ENCODE measurements at places on chromosomes 11 and 22.

GRCh38 chr11:10322830-10323792 lies 18.2 kb downstream of the ADM start:
- peak; percentile 47 for DNase-seq

- no peak for DNase-seq
Observed at GRCh38 chr11:35681163-35681767, 18.7 kb downstream of the TRIM44 start.

DNA sequence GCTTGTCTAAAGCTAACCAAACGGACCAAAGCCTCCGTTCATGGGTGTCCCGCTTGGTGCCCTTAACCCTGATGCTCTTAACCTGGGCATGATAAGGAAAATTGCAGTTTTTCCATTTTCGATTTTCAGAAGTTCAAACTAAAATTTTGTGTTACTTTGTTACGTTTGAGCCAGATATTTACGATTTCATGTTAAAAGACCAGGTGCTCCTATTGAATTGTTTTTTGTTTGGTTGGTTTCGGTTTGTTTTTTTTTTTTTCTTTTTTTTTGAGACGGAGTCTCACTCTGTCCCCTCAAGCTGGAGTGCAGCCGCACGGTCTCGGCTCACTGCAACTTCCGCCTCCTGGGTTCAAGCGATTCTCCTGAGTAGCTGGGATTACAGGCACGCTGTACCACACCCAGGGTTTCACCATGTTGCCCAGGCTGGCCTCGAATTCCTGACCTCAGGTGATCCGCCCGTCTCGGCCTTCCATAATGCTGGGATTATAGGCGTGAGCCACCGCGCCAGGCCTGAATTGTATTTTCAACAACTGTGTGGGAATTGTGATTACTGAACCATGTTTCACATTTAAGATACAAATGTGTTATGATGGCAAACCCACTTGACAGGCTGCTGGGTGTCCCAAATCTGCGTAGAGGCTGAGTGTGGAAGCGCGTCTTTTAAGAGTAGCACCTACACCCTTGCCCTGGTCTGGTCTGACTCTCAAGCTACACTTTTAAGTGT lies 864 bp upstream of the USP28 start:
- DNase-seq, result peak; percentile 19

GRCh38 chr11:114168691-114169090 lies 109.2 kb downstream of the ZBTB16 start:
- no peak for DNase-seq

- DNase-seq, result no peak
Observed at GRCh38 chr11:59186130-59186594, 14.2 kb downstream of the DTX4 start.

- no peak for DNase-seq
Observed at GRCh38 chr11:69841170-69841858, 22.1 kb upstream of the FGF3 start.

DNA sequence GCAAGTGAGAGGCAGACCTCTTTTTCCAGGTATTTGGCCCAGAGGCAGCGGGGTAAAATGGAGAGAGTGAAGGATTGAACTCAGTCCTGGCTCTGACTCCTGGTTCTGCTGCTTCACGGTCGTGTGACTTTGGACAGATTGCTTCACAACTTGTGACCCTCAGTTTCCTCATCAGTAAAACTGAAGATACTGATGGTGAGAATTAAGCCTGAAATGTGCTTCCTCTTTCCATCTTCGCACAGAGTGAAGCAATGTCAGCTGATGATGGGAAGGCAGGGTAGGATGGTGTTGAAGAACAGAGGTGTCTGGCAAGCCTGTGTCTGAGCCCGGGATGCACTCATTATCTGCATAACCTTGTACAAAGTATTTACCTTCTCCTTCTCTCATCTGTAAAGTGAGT lies 59.0 kb downstream of the UBASH3B start:
- DNase-seq, result no peak

GRCh38 chr11:115561116-115561515 lies 56.9 kb upstream of the CADM1 start:
- no peak for DNase-seq

DNA sequence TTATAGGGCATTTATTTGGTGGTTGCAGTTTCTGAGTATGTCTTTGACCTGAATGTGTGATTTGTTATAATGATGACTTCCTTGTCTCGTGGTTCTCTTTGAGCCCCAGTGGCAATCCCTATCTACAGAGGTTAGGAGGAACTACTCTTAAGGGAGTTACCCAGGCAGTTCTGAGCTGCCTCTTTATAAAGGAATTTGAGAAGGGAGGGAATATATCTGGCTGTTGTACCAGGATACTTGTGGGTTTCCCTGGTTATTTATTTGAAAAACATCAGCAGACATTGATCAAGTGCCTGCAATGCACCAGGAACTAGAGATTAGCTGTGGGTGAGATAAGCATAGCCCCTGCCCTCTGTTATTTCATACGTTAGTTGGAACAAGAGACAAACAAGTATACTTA lies 243.5 kb upstream of the ARHGAP20 start:
- DNase-seq, result no peak

- DNase-seq, result no peak
Observed at GRCh38 chr11:69221086-69221485, 65.4 kb downstream of the SMIM38 start.

- DNase-seq, result no peak
Observed at GRCh38 chr11:35223991-35224390, 85.0 kb downstream of the CD44 start.

GRCh38 chr11:131977231-131977630 lies 606.8 kb downstream of the NTM start:
- no peak for DNase-seq

DNA sequence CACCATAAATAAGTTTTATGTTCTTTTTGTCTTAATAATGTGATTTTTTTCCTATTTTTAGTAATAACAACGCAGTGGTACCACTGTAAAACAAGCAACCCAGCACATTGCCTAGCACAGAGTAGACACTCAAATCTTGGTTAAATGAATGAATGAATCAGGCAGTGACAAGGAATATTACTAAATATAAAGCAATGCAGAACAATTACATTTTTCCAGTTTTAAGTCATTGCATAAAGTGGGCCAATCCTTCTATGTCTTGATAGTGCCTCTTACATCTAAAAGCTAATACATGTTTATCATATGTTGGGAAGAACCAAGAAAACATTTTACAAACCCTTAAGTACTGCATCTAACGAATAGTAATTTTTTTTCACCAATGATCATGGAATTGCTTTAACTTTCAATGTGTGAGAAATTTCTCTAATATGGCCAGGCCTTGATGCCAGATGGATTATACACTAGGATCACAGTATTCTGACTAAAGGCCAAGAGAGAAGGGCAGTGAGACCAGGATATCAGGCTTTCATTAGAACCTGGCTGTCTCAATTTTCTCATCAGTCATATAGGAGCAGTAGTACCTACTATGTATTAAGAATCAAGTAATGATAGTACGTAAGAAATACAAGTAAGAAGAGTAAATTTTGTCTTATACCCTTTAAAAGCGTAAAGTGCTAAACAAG lies 88.5 kb downstream of the TRIM44 start:
- DNase-seq, result no peak

- no peak for DNase-seq
Observed at GRCh38 chr11:9267680-9268079, 2.5 kb upstream of the DENND5A start.

DNA sequence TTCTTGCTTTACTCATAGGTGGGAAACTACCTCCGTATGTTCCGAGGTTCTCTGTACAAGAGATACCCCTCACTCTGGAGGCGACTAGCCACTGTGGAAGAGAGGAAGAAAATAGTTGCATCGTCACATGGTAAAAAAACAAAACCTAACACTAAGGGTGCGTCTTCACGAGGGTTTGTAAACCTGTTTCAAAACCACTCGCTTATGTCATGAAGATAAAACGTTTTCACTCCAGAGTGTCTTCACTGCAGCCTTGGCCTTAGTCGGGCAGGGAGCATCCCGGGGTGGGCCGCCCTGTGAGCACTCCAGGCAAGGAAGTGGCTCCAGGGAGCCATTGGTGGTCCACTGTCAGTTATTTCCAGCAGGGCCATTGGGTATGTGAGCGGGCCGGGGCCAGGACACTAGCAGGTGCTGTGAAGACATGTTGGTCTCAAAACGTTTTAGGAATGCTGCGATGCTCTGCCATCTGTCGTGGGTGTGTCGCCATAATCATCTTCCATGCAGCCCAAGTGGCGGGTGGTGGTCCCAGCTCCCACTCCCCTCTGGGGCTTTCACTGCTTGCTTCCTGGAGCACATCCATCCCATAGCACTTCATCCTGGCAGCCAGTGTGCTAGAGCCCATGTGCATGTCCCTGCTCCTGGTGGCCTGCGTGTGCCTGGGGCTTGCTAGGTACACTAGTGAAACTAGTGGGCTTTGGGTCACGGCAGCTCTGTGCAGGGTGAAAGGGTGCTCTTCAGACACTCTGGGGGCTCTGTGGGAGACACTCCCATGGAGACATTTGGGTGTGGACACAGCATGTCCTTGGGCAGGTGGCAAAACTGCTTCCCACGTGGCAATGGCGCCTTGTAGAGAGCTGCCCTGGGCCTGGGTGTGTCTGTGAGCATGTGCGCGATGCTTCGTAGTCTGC lies 5.2 kb downstream of the SMARCB1 start:
- no peak for DNase-seq

DNA sequence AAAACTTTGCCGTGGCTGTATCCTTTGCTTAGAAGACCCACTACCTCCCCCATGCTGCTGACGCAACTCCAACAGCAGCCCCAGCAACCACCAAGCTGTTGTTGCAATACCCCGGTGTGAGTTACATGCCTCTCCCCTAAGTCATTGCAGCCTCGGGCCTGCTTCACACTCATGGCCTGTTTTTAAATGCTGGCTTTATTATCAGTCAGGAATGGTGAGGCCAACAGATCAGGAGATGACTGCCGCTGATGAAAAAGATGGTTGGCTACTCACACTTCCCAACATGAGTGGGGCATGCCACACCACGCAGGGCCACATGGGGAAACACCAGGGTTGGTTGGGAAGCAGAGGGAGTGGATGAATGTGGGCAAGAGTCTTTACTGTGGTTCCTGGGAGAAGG lies 171.5 kb upstream of the SYT13 start:
- no peak for DNase-seq

DNA sequence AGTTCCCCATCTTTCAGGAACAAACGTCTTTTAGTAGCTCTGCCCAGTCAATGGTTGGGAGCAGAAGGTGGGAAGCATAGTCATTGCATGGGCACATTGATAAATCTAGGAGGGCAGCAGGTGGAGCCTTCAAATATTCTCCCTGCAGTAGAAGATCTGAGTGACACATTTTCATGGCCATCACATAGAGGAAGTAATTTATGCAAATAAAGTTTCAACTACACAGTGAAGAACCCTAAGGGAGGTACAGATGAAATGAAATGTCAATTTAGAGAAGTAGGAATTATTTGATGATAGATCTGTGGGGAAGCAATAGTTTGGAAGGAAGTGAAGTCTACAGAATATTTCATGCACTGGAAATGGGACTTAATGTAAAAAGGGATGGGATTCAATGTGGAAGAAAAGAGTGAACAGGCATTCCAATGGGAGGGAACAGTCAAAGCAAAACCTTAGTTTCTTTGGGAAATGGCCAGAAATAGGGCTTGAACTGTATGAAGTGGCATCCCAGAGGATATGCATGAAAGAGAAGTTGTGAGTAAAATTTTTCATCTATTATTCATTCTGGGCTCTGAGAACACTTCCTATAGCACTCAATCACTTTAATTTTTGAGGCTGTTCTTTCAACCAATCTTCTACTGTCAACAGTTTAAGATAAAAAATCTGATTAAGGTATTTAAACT lies 256.2 kb upstream of the LUZP2 start:
- DNase-seq, result no peak

GRCh38 chr11:131099746-131100145 lies 183.5 kb upstream of the SNX19 start:
- DNase-seq, result no peak

DNA sequence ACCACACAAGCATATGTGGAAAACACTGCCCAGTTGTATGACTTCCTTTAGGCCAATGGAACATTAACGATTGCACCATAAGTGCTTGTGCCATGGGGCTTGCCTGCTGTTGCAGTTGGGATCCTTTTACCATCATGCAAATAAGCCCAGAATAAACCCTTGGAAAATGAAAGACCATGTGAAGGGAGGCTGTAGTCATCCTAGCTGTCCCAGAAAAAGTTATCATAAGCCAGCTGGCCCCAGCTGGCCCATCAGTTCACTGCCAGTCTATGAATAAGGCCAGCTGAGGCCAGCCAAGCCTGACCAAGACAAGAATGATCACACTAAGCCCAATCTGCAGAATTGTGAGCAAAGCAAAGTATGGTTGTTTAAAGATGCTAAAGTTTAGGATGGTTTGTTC lies 253.9 kb upstream of the ARHGAP20 start:
- DNase-seq, result no peak

- no peak for DNase-seq
Observed at GRCh38 chr22:49097171-49097925, 730.3 kb downstream of the BRD1 start.
